Smooth muscle cell of the pulmonary artery (primary cell): ENCODE measurements at places on chromosomes 3 and 15. TPM values are rescaled to one million over a fixed set of nuclear protein-coding genes. Genes with fewer than 3 reads are reported as not detected.

EFCC1 gene
- not detected in 2 replicates for total RNA-seq

RNU5B-1 gene
- total RNA-seq: not detected in 2 replicates

MAP1A gene
- total RNA-seq: 96.1 and 105 TPM in 2 replicates

WDR49 gene
- total RNA-seq: 0.07 and 0.56 TPM in 2 replicates

MKRN3 gene
- 0.43 and 1.5 TPM in 2 replicates for total RNA-seq

FBLN2 gene
- 133 and 498 TPM in 2 replicates for total RNA-seq

GOLGA8T gene
- 0.13 and 0.17 TPM in 2 replicates for total RNA-seq

P2RY13 gene
- not detected in 2 replicates for total RNA-seq

RHOV gene
- total RNA-seq: 0.07 TPM in 1 of 2 replicates, not detected in the other

CX3CR1 gene
- total RNA-seq: under 0.01 TPM in 1 of 2 replicates, not detected in the other

RARRES1 gene
- 8.0 and 10.9 TPM in 2 replicates for total RNA-seq

GPR160 gene
- total RNA-seq: 0.13 and 0.26 TPM in 2 replicates

GOLGA8R gene
- 2.9 and 3.3 TPM in 2 replicates for total RNA-seq

SLC2A2 gene
- total RNA-seq: not detected in 2 replicates

ISLR gene
- 35.0 and 134 TPM in 2 replicates for total RNA-seq

IMPG2 gene
- total RNA-seq: 0.26 and 0.33 TPM in 2 replicates

GTF2E1 gene
- 11.7 and 11.9 TPM in 2 replicates for total RNA-seq

EPHB1 gene
- total RNA-seq: 0.69 and 0.98 TPM in 2 replicates

SLC25A38 gene
- 19.2 and 22.0 TPM in 2 replicates for total RNA-seq

TFG gene
- total RNA-seq: 69.6 and 82.4 TPM in 2 replicates

ETV5 gene
- 36.8 and 37.0 TPM in 2 replicates for total RNA-seq

TGM4 gene
- not detected in 2 replicates for total RNA-seq

TRIM42 gene
- not detected in 2 replicates for total RNA-seq

SNTN gene
- not detected in 2 replicates for total RNA-seq

GPR171 gene
- not detected in 2 replicates for total RNA-seq

CDHR4 gene
- 0.07 TPM in 1 of 2 replicates, not detected in the other for total RNA-seq

PRRT3 gene
- 3.9 and 4.7 TPM in 2 replicates for total RNA-seq

SMAD6 gene
- 20.8 and 27.9 TPM in 2 replicates for total RNA-seq

GOLGA6L7 gene
- not detected in 2 replicates for total RNA-seq

SPTSSB gene
- 0.20 and 0.46 TPM in 2 replicates for total RNA-seq

GABRA5 gene
- not detected in 2 replicates for total RNA-seq

C3orf20 gene
- total RNA-seq: under 0.01 and 0.07 TPM in 2 replicates

ANKRD34C gene
- not detected in 2 replicates for total RNA-seq

CHDH gene
- total RNA-seq: 0.03 and 0.07 TPM in 2 replicates

CYP11A1 gene
- total RNA-seq: 0.26 and 0.50 TPM in 2 replicates
